ENCODE measurements at places on chromosomes 7 and 10.

DNA sequence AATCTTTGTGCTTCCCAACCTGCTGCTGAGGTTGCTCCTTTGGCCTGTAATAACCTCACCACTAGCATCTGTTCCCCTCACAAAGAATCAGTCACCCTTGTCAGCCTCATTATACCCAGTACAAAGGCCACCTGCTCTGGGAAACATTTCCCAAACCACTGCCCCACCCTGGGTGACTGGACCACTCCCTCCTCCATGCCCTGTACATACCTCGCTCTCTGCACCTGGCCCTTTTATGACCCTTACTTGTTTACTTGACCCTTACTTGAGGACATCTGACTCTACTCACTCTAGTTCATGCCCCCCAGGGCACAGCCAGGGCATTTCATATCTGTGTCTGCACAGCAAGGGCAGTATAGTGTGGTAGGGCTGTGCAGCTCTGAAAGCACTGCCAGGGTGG lies 21.4 kb upstream of the AOC1 start:
- DNase-seq: no peak

- no peak for DNase-seq
Measured at GRCh38 chr10:42987121-42987541, 89.7 kb upstream of the RET start.

GRCh38 chr10:73586583-73586984 lies 4.6 kb downstream of the USP54 start:
- DNase-seq: no peak

GRCh38 chr7:154336295-154336694 lies 284.1 kb downstream of the DPP6 start:
- no peak for DNase-seq
